ENCODE measurements at places on chromosomes 7 and 10. TPM values are rescaled to one million over a fixed set of nuclear protein-coding genes. Genes with fewer than 3 reads are reported as not detected.

Gene CTAGE6
- total RNA-seq = 0.93 TPM

Gene LRRC27
- total RNA-seq = 4.1 TPM

Gene GTF2IRD1
- total RNA-seq = 1.7 TPM

Gene ITGA8
- not detected for total RNA-seq

Gene MKX
- not detected for total RNA-seq

GRCh38 chr10:112835944-112836451 is 114.0 kb upstream of the TCF7L2 start:
- no peak for DNase-seq

DNA sequence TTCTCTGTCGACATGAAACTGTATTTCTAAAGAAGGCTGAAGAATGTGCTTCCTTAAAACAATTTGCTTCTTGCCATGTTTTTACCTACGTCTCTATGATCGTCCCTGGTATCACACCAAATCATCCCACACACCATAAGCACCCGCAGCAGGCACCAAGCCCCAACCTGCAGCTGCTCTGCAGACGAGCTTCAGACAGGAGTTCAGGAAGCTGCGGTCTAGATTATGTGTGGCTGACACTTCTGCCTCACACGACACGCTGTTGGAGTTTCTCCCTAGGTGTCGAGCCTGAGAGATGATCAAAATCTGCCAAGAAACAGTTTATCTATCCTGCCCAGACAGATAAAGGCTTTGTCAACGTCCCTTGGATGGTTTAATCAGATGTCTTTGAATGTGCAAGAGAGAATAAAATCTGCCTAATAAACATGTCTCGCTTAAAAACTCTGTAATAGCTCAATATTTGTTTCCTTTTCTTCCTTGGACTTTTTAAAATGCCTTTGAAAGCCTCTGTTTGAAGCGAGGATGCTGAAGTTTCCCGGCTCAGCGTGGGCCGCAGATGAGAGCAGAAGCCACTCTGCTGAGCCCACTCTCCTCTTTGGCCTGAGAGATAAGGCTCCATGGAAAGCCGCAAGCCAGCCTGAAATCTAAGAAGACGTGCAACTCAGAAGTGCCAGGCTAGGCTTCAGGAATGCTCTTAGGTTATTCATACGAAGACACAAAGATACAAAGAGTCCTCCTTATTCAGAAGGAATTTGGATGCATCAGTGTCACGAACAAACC is 158.3 kb upstream of the PFKP start:
- peak; percentile 14 for DNase-seq

GRCh38 chr7:40946549-40946948 is 756.3 kb downstream of the INHBA start:
- DNase-seq = no peak

DNA sequence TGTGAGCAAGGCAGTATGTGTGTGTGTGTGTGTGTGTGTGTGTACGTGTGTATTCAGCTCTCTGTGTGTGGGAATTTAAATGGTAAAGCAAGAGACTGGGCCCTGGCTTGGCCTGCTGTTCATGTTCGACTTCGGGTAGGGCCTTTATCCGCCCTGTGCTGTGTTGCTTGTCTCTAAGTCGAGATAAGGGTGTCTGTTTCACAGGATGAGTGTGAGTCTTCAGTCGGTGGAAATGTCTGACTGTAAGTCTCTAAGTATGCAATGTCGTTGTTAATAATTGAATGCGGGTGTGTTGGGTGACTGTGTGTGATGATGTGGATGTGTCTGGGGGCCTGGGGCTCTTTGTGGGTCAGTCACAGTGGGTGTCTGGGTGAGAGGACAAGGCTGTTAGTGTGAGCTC is 34.8 kb downstream of the HIF1AN start:
- DNase-seq = no peak

GRCh38 chr10:129531969-129532660 is 65.1 kb downstream of the MGMT start:
- no peak for DNase-seq
